ENCODE measurements at places on chromosomes 3 and 15. TPM values are rescaled to one million over a fixed set of nuclear protein-coding genes. Genes with fewer than 3 reads are reported as not detected.

DPPA2 gene
- not detected for total RNA-seq

DNA sequence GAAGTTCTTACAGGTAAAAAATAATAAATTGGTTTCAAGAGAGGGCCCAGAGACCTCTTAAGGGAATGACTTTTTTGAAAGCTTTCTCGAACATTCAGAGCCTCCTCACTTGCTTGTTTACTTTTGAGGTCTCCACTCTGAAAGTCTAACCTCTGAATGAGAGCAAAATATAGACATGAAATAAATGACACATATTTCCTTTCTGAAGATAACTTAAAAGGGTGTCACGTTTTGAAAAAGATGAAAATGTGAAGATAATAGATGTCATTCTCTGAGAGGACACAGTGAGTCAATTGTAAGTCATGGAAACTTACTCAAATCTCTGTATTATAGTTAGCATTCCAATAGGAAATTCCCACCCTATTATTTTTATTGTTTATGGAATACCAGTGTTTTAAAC is 44.6 kb downstream of the HACD2 start:
- DNase-seq: no peak

DNA sequence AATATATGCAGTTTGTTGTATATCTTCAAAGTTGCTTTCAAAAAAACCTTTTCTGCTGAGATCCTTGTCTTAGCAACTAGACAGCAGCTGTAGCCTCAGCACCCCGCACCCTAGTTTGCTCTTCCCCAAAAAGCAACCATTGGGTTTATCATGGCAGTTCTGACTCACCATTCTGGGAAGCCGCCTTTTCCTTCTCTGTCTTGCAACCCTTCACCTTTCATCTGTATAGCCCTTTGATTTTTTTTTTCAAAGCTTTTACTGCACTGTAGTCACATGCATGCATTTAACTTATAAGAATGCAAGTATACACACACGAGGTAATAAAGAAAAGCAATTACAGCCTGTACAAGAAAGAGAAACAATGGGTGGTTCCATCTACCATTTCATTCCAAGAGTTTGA is 65.1 kb upstream of the THBS1 start:
- no peak for DNase-seq

DNA sequence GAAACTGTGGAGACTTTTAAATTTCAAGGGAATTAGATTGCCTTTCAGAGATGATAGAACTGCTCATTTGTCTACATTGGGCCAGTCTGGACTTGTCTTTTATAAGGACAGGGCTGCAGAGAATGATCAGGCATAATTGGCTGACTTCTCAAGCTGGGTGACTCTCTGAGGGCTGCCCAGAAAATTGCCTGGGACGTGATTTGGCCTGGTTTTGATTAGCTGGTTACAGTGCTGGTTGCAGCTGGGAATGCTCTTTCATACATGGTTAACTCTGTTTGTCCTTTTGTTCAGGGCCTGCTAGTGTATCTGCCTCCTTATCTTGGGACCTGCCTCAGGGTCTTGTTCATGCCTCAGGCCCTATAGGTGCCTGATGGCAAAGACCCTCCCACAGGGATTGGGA is 245.6 kb downstream of the CLSTN2 start:
- DNase-seq: no peak

- no peak for DNase-seq
These were observed 165.7 kb downstream of the GAP43 start for GRCh38 chr3:115788921-115789470.

DNA sequence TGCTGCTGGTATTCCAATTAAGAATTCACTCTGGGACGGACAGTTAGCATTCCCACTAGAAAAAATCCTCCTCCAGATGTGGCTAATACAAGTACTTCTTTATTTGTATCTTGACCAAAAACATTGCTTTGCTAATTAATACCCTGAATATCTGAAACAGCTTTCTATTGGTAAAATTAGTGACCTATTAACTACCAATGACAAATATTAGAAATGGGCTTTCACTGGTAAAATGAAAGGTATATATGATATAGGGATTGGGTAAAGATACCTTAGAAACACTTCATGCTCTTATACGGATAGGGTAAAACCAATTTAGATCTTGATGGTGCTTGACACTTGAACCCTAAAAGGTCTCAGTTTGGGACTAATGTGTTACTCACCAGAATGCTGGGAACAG is 52.3 kb downstream of the CRTAP start:
- no peak for DNase-seq

GRCh38 chr3:14797731-14798130 is 21.0 kb upstream of the FGD5 start:
- DNase-seq: no peak

FETUB gene
- 9.0 TPM for total RNA-seq

DNA sequence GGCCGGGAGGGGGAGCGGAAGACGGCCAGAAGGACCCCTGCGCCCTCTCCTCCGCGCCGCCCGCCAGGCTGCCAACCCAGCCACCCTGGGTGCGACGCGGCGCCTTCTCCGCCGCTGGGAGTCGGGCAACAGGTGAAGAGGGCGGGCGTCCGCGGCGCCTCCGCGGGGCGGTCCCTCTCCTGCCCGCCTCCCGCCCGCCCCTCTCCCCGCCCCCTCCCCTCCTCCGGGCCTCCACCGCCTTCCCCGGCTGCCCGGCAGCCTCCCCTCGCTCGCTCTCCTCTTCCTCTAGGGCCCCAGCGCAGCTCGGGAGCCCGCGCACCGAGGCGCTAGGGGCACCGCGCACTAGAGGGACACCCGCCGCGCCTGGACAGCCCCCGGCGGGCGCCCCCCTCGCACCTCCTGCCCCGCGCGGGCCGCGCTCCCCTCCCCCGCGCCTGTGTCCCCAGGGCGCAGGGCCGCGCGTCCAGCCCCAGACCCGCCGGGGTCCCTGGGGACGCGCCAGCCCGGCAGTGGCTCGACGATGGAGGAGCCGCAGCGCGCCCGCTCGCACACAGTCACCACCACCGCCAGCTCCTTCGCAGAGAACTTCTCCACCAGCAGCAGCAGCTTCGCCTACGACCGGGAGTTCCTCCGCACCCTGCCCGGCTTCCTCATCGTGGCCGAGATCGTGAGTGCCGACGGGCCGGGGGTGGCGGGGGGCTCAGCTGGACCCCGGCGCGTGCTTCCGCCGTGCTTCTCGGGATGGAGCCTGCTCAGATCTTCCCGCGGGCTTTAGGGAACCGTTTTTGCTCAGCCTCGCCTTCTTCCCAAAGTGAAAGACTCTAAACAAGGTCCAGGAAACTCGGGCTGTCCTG is at the start of gene CMTM8:
Gene CMTM8 (plus strand): TSS at position 228 of the 854 bp plus-strand sequence. CDS start 293 bp downstream, at position 521.
- DNase-seq: no peak

Data from esophagus squamous epithelium (tissue), 5 donors.